ENCODE measurements at places on chromosomes 7 and 10.

- DNase-seq: no peak
These were observed 87.5 kb downstream of the NEBL start for GRCh38 chr10:20809631-20810030.

DNA sequence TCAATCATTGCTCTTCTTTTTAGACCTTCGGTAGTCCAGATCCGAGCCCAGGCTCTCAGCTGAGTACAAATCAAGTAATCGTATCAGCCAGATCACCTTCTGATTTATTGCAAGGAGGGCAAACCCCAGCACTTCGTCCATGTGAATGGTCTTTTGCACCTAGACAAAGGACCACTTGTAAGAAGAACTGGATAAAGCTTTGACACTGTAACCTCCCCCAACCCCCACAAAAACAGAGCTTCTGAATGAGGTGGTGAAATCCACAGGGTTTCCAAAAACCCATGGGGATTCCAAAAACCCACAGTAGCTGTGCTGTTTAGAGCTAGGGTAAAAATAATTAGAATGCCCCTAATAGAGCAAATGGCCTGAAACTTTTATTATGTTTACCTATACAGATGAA, 148.8 kb upstream of the ODAD2 start:
- DNase-seq: no peak

DNA sequence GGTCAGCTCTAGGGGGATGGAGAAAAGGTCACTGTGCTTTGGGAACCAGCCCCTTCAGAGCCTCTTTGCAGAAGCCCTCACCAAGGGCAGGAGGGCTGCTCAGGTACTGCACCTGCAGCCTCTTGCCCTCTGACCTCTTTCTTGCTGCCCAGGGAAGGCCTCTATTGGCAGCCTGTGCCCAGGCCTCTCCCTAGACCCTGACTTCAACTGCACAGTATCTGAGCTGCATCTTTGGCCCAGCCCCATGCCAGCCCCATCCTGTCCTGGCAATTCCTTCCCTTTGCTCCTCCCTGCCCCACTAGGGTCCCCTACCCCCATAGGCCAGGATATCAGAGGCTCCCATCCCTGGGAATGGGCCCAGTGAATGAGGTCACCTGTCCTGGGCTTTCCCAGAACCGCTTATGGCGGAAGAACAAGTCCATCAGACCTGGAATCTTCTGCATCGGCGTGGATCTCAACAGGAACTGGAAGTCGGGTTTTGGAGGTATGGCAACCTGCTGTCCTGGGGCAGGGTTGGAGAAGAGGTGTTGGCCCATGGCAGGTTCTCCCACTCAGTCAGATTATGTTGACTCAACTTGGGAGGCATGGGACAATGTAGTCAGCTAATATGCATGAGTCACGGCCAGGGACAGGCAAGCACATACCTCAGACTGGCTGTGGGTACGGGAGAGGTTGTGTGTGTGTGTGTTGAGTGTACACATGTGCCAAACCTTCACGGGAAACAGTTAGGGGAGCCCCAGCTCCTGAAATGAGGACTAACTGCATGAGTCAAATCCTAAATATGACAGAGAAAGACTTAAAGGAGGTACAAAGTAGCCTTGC, 17.1 kb upstream of the CPA1 start:
- DNase-seq: no peak

GRCh38 chr10:27052656-27053055, 47.6 kb downstream of the ANKRD26 start:
- DNase-seq: no peak

GRCh38 chr7:13904007-13904406, 85.5 kb downstream of the ETV1 start:
- DNase-seq: no peak

GRCh38 chr7:134480730-134481129, 21.8 kb upstream of the AKR1B1 start:
- DNase-seq: no peak

GRCh38 chr10:24393201-24393600, 184.3 kb downstream of the KIAA1217 start:
- DNase-seq: no peak

GRCh38 chr7:115822380-115822779, 208.2 kb downstream of the TFEC start:
- DNase-seq: no peak

GRCh38 chr10:16227674-16228073, 209.1 kb upstream of the PTER start:
- no peak for DNase-seq

DNA sequence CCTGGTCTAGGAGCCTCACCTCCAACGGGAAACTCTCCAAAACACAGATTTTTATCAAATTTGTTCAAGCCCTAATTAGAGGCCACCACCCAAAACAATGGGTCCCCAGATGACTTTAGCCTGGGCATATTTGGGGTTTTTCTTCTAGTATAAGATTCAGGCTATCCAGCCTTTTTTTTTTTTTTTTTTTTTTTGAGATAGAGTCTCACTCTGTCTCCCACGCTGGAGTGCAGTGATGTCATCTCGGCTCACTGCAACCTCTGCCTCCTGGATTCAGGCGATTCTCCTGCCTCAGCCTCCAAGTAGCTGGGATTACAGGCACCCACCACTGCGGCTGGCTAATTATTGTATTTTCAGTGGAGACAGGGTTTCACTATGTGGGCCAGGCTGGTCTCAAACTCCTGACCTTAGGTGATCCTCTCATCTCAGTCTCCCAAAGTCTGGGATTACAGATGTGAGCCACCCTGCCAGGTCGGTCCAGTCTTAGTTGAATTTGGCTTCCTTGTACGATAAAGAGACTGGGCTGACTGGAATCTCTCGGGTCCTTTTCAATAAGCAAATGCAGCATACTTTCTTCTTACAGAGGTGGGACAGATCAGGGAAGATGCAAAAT, 91.4 kb upstream of the KLF6 start:
- DNase-seq: no peak

DNA sequence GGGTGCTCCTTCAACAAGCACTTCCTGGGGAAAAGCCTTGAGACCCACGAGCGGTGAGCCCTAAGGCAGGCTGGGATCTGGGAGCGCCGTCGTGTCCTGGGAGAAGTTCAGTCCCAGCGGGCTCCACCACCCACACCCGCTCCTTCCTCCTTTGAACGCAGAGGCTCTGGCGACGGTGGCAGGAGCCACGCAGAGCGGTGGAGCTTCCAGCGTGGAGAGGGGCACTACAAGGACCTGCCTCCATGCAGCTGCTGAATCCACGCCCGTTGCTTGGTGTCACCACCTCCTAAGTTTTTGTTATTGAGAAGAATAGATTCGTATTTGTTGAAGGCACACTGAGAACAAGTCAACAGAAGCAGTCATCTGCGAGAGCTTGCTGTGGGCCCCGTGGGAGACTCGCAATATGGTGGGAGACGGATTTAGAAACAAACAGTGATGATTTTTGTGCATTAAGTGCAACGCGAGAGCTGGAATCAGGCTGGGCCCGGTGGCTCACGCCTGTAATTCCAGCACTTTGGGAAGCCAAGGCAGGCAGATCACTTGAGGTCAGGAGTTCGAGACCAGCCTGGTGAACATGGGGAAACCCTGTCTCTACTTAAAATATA, 60.1 kb upstream of the SDK1 start:
- no peak for DNase-seq
